ENCODE measurements at places on chromosomes 4 and X. TPM values are rescaled to one million over a fixed set of nuclear protein-coding genes. Genes with fewer than 3 reads are reported as not detected.

DNA sequence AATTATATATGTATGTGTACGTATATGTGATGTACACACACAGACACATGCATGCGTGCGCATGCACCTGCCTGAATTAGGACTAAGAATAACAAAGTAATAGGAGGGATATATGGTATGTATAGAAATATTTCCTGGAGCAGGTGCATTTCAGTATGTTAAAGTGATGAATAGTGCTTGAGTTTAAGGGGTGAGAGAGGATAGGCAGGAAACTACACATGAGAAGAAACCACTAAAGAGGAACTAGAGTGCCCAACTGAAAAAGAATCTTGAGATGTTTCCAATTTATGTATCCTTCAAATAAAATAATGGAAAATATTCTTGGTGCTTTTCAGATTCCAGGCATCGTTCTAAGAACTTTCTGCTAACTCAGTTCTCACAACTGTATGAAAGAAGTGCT lies 52.6 kb upstream of the UNC5C start:
- H3K4me1 ChIP-seq: no peaks in the 10 kb centered on the region
- no peaks in the 10 kb centered on the region for H3K36me3 ChIP-seq
- H3K27me3 ChIP-seq: no peaks in the 10 kb centered on the region
- no peak overlapping the region for H3K27ac ChIP-seq
- no peak for DNase-seq

DNA sequence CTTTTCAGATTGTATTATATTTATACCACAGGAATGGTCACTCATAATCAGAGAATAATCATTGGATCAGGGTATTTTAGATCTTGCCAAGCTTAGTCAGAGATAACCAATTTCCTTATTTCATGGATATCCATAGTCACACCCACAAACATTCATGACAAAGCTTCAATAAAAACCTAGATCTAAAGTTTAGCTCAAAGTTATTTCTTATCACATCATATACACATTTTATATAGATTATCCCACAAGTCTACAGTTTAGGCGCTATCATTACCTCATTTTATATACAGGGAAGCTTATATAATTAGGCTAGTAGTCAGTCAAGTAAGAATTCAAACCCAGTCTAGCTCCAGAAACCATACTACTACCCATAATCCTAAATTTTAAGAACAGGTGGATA lies 82.3 kb downstream of the SLC10A7 start:
- no peak overlapping the region for H3K27ac ChIP-seq
- no peaks in the 10 kb centered on the region for H3K4me1 ChIP-seq
- H3K36me3 ChIP-seq: no peaks in the 10 kb centered on the region

GRCh38 chr4:83240379-83240875 lies 44.2 kb downstream of the COQ2 start:
- H3K4me1 ChIP-seq: no peaks in the 10 kb centered on the region
- no peaks in the 10 kb centered on the region for H3K27me3 ChIP-seq
- no peak overlapping the region for H3K27ac ChIP-seq
- DNase-seq: no peak
- H3K4me3 ChIP-seq: no peak overlapping the region

DNA sequence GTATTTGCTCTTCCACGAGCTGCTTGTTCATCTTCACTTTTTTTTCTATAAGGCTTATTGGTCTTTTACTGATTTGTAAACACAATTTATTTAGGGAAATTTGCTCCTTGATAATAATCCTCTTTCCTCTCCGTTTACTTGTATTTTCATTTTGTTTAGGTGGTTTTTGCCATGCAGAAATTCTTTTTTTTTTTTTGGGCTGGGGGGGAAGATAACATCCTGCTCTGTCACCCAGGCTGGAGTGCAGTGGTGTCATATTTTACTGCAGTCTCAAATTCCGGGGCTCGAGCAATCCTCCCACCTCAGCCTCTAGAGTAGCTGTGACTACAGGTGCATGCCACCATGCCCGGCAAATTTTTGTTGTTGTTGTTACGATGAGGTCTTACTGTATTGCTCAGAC lies 31.6 kb upstream of the BRS3 start:
- DNase-seq: no peak
- H3K27ac ChIP-seq: no peak overlapping the region
- no peak overlapping the region for H3K4me3 ChIP-seq
- H3K36me3 ChIP-seq: no peaks in the 10 kb centered on the region

GRCh38 chrX:78555401-78555980 lies 103.6 kb downstream of the RTL3 start:
- H3K27me3 ChIP-seq: no peaks in the 10 kb centered on the region
- H3K36me3 ChIP-seq: no peaks in the 10 kb centered on the region
- H3K4me3 ChIP-seq: no peak overlapping the region
- H3K27ac ChIP-seq: no peak overlapping the region

Gene BTK
- total RNA-seq: 0.96 TPM

Gene HSFX4
- total RNA-seq: not detected

DNA sequence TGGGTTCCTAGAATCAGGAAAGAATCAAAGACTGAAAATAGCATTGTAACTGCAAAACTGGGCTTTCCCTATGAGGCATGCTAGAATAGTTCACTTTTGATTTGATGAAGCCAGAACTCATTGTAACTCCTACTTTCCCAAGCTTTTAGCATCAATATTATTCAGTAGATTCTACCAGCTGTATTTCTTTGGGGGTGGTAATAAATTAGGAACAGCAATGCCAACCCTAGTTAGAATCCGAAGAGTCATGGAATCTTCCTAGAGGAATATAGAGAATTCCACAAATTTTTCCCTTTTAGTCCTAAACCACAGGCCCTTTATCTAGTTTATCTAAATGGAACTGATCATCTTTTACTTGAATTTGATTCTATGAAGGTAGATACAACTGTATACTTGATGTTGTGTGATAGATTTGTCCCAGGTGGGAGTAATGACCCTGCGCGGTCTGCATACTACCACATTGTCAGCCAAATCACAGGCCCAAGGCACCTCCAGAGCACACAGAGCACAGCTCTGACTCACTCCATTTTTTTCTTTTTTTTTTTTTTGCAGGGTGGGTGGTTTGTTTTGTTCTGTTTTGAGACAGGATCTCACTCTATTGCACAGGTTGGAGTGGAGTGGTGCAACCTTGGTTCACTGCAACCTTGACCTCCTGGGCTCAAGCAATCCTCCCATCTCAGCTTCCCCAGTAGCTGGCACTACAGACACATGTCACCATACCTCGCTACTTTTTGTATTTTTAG lies 66.6 kb downstream of the EDNRA start:
- peaks cover 7% of the 10 kb centered on the region for H3K4me1 ChIP-seq
- no peaks in the 10 kb centered on the region for H3K36me3 ChIP-seq
- DNase-seq: no peak

GRCh38 chrX:53984895-53985294 lies 59.4 kb downstream of the PHF8 start:
- H3K27ac ChIP-seq: no peak overlapping the region
- no peaks in the 10 kb centered on the region for H3K36me3 ChIP-seq
- DNase-seq: no peak

GRCh38 chr4:3708103-3708510 lies 58.1 kb upstream of the ADRA2C start:
- no peak overlapping the region for H3K27ac ChIP-seq
- H3K36me3 ChIP-seq: no peaks in the 10 kb centered on the region
- no peak for DNase-seq
- H3K4me3 ChIP-seq: no peak overlapping the region
- peaks cover 4% of the 10 kb centered on the region for H3K4me1 ChIP-seq
- H3K27me3 ChIP-seq: peaks cover 16% of the 10 kb centered on the region

GRCh38 chr4:5899881-5900280 lies 7.0 kb upstream of the CRMP1 start:
- H3K4me3 ChIP-seq: no peak overlapping the region
- H3K27ac ChIP-seq: no peak overlapping the region
- no peaks in the 10 kb centered on the region for H3K4me1 ChIP-seq

- no peak overlapping the region for H3K4me3 ChIP-seq
- H3K36me3 ChIP-seq: no peaks in the 10 kb centered on the region
- DNase-seq: no peak
These were observed 58.3 kb downstream of the TRIML1 start for GRCh38 chr4:188197566-188197965.

Gene TRMT10A
- 17.9 TPM for total RNA-seq

Gene AFF2
- 6.5 TPM for total RNA-seq

Gene MAPK10
- total RNA-seq: 12.2 TPM

- H3K27me3 ChIP-seq: no peaks in the 10 kb centered on the region
- no peak overlapping the region for H3K4me3 ChIP-seq
- no peaks in the 10 kb centered on the region for H3K4me1 ChIP-seq
These were observed 75.6 kb downstream of the SYTL5 start for GRCh38 chrX:38081909-38082308.

Gene CAPN6
- 24.4 TPM for total RNA-seq

DNA sequence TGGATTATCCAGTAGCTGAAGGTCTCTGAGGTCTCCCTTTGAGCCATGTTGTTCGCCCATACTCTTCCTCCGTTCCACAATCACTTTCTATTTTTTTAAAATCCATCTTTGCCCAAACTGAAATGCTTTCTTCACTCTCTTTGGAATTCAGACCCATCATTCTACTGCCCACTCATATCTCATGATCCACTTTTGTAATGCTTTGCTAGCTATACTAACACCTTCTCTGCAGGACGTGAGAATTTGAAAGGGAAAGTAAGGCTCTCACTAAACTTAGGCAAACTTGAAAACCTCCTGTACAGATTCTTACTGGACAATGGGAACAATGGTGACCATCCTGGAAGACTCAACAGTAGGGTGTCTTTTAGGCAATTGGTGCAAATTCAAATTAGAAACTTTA lies 8.8 kb upstream of the RTL8A start:
- no peak for DNase-seq
- H3K4me1 ChIP-seq: no peaks in the 10 kb centered on the region
- no peaks in the 10 kb centered on the region for H3K27me3 ChIP-seq
- no peak overlapping the region for H3K4me3 ChIP-seq
- no peak overlapping the region for H3K27ac ChIP-seq

Gene STK32B
- 1.6 TPM for total RNA-seq

GRCh38 chr4:67765928-67766327 lies 11.7 kb upstream of the GNRHR start:
- H3K4me3 ChIP-seq: no peak overlapping the region
- no peaks in the 10 kb centered on the region for H3K4me1 ChIP-seq
- no peaks in the 10 kb centered on the region for H3K36me3 ChIP-seq

Gene TIGD4
- 1.3 TPM for total RNA-seq

GRCh38 chrX:82775426-82775825 lies 732.7 kb upstream of the POU3F4 start:
- no peak overlapping the region for H3K27ac ChIP-seq
- H3K27me3 ChIP-seq: no peaks in the 10 kb centered on the region
- no peaks in the 10 kb centered on the region for H3K4me1 ChIP-seq

Gene FDCSP
- not detected for total RNA-seq

Gene GLRB
- 7.2 TPM for total RNA-seq

- H3K27me3 ChIP-seq: no peaks in the 10 kb centered on the region
- DNase-seq: no peak
- H3K27ac ChIP-seq: no peak overlapping the region
- H3K36me3 ChIP-seq: no peaks in the 10 kb centered on the region
These were observed 501.3 kb upstream of the AADAT start for GRCh38 chr4:170591076-170591475.

DNA sequence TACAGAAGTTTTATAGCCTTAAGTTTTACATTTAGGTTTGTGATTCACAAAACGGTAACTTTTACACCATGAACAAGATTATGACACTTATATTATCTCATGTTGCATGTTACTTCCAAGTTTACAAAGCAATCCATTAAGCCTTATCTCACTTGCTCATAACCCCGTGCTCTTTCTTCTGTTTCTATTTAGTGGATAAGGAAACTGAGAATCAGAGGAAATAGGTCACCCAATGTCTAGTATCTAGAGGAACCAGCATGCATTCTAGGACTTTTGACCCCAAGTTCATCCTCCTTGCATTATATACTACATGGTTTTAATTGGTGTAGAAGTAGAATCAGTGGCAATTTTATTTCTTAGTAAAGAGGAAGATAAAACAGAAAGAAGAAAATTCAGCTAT lies 67.0 kb upstream of the ANXA3 start:
- peak overlapping the region; percentile 24 for H3K27ac ChIP-seq
- peaks cover 6% of the 10 kb centered on the region for H3K4me1 ChIP-seq
- DNase-seq: peak; percentile 12
- H3K27me3 ChIP-seq: no peaks in the 10 kb centered on the region

GRCh38 chr4:25131926-25132325 lies 28.3 kb downstream of the SEPSECS start:
- no peak overlapping the region for H3K4me3 ChIP-seq
- no peaks in the 10 kb centered on the region for H3K27me3 ChIP-seq
- H3K36me3 ChIP-seq: no peaks in the 10 kb centered on the region
- DNase-seq: no peak
- no peak overlapping the region for H3K27ac ChIP-seq
- H3K4me1 ChIP-seq: peaks cover 5% of the 10 kb centered on the region

DNA sequence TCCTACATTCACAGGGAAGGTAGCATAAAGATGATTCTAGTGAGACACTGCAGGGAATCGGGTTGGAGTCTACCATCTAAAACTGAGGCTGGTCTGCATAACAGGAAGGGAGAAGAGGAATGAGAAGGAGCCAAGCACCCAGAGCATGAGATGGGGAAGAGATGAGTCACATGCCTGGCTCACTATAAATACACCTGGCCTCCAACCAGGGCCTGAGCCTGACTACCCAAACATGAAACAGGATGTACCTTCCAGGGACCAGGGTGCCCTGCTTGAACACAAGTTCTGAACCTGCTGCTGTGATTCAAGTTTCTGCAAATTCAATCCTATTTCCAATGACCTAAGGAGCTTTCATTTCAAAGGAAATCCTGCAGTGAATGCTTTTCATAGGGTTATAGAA lies 24.9 kb downstream of the CD99L2 start:
- H3K27me3 ChIP-seq: no peaks in the 10 kb centered on the region
- H3K4me1 ChIP-seq: no peaks in the 10 kb centered on the region
- no peak for DNase-seq
- H3K36me3 ChIP-seq: no peaks in the 10 kb centered on the region
- no peak overlapping the region for H3K4me3 ChIP-seq

Gene TMPRSS11D
- total RNA-seq: not detected

DNA sequence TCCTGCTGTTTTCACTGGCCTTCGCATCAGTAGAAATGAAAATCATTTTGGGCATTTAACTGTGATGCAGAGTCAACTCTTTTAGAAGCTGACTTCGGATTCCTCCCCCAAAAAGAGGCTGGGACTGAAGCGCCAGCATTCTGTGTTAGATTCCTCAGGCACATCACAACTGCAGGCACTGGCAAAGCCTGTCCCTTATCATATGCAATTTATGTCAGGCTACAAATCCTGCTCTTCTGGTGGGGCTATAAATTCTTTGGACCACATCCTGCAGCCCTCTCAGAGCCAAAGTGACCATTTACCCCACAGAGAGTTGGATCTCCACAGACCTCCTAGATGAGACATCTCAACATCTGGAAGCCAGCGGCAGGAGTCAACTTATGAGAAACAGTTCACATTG lies 138.4 kb downstream of the CBR4 start:
- no peaks in the 10 kb centered on the region for H3K4me1 ChIP-seq
- no peak for DNase-seq
- no peak overlapping the region for H3K4me3 ChIP-seq
- no peaks in the 10 kb centered on the region for H3K27me3 ChIP-seq
- H3K36me3 ChIP-seq: no peaks in the 10 kb centered on the region
- H3K27ac ChIP-seq: no peak overlapping the region
